ENCODE measurements at places on chromosomes 7 and 10. TPM values are rescaled to one million over a fixed set of nuclear protein-coding genes. Genes with fewer than 3 reads are reported as not detected.

The CALHM1 gene
- total RNA-seq: not detected

DNA sequence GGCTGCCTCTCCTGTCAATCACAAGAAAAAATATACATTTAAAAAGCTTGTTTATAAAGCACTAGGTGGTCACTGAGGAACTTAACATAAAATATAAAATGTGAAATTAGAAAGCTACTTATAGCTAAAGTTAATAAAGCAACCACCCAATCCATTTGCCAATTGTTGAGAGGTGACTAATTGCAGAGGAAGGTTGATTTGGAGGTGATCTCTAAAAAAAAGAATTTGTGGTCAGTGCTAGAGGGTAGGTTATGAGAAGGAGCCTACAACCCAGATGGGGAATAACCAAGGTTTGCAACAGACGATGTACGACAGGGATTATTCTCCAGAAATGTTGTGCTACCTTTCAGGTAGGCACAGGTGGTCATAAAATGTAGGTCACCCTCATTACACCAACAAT, 444.2 kb upstream of the C7orf33 start:
- no peaks in the 10 kb centered on the region for H3K36me3 ChIP-seq
- DNase-seq: no peak
- H3K27ac ChIP-seq: no peak overlapping the region
- H3K27me3 ChIP-seq: no peaks in the 10 kb centered on the region
- no peaks in the 10 kb centered on the region for H3K4me1 ChIP-seq

- no peak overlapping the region for H3K27ac ChIP-seq
- no peak for DNase-seq
- H3K4me1 ChIP-seq: no peaks in the 10 kb centered on the region
- no peaks in the 10 kb centered on the region for H3K36me3 ChIP-seq
- no peaks in the 10 kb centered on the region for H3K27me3 ChIP-seq
These were observed 23.1 kb downstream of the ADAMTS14 start for GRCh38 chr10:70695241-70696030.

The ZNF438 gene
- 2.6 TPM for total RNA-seq

DNA sequence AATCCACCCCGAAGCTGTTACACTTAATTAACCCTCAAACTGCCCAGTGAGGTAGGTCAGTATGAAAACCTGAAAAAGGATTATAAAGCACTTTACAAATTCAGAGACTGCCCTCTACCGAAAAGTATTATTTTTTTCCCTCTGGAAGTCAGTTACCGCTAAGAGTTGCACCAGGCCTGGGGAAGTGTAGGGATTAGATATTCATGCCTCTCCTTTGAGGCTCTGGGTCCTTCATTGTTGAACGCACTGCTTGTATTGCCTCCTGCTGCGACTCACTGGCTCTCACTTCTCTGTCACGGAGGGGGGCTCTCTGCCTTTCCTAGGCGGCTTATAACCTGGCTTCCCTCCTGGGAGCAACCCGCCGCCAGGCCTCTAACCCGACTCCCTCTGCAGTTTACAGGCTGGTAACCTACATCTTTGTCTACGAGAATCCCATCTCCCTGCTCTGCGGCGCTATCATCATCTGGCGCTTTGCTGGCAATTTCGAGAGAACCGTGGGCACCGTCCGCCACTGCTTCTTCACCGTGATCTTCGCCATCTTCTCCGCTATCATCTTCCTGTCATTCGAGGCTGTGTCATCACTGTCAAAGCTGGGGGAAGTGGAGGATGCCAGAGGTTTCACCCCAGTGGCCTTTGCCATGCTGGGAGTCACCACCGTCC, 2.7 kb downstream of the RHBDD2 start:
- peaks cover 60% of the 10 kb centered on the region for H3K36me3 ChIP-seq
- peak; percentile 88 for DNase-seq
- H3K27ac ChIP-seq: peak overlapping the region; percentile 10
- peaks cover 3% of the 10 kb centered on the region for H3K4me1 ChIP-seq
- H3K27me3 ChIP-seq: no peaks in the 10 kb centered on the region

The UPK3BL2 gene
- total RNA-seq: 9.8 TPM

DNA sequence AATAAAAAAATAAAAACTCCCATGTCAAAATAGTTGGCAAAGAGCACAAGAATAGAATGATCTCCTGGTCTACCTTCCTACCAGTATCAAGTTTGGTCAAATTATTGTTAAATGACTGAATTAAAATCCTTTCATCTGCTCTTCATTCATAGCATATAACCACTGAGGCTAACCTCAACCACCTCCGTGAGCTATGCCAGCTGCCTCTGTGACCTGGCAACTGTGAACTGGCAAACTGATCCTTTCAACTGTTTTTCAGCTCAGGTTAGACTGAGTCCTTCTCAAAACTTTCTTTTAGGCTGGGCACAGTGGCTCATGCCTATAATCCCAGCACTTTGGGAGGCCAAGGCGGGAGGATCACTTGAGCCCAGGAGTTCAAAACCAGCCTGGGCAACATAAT, 36.1 kb downstream of the NUDCD3 start:
- H3K36me3 ChIP-seq: peaks cover 40% of the 10 kb centered on the region
- H3K27ac ChIP-seq: no peak overlapping the region
- no peak overlapping the region for H3K4me3 ChIP-seq
- no peak for DNase-seq
- H3K27me3 ChIP-seq: no peaks in the 10 kb centered on the region
- no peaks in the 10 kb centered on the region for H3K4me1 ChIP-seq

- H3K27ac ChIP-seq: no peak overlapping the region
- no peak overlapping the region for H3K4me3 ChIP-seq
- no peaks in the 10 kb centered on the region for H3K4me1 ChIP-seq
- DNase-seq: peak; percentile 63
- no peaks in the 10 kb centered on the region for H3K27me3 ChIP-seq
These were observed 347.3 kb downstream of the ARL4A start for GRCh38 chr7:13034693-13035092.

DNA sequence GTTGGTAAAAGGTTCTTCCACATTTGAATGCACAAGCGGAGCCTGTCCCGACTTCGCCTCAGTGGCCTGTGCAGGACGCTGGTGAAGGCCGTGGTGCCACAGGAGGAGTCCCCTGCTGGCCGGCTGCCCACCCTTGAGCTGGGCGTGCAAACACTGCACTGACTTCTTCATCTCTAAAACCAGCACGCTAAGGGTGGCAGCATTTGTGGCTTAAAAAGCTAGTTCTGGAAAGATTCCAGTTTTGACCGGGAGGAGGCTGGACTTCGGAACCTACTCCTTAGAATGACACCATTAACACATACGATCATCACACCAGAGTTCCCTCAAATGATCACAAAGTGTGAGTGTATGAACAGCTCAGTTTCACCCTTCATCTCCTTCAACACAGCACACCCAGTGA, 102.4 kb downstream of the SMURF1 start:
- H3K36me3 ChIP-seq: peaks cover 89% of the 10 kb centered on the region
- no peak overlapping the region for H3K4me3 ChIP-seq
- no peaks in the 10 kb centered on the region for H3K27me3 ChIP-seq
- no peaks in the 10 kb centered on the region for H3K4me1 ChIP-seq
- DNase-seq: no peak

GRCh38 chr7:26865094-26865388, 651 bp upstream of the SKAP2 start:
- no peaks in the 10 kb centered on the region for H3K4me1 ChIP-seq
- peaks cover 53% of the 10 kb centered on the region for H3K27me3 ChIP-seq
- no peak for DNase-seq
- peak overlapping the region; percentile 39 for H3K27ac ChIP-seq

- no peak overlapping the region for H3K4me3 ChIP-seq
- DNase-seq: no peak
- H3K4me1 ChIP-seq: no peaks in the 10 kb centered on the region
- no peaks in the 10 kb centered on the region for H3K27me3 ChIP-seq
These were observed 21.2 kb downstream of the CYP17A1 start for GRCh38 chr10:102815790-102816549.

The TMEM120A gene
- 21.2 TPM for total RNA-seq

- no peak for DNase-seq
- H3K4me3 ChIP-seq: no peak overlapping the region
- no peaks in the 10 kb centered on the region for H3K27me3 ChIP-seq
These were observed 20.8 kb upstream of the OR6B1 start for GRCh38 chr7:143979359-143979758.

The AKR1B15 gene
- not detected for total RNA-seq

GRCh38 chr10:119859420-119860258, 13.0 kb downstream of the MCMBP start:
- DNase-seq: no peak
- peaks cover 63% of the 10 kb centered on the region for H3K36me3 ChIP-seq
- H3K4me3 ChIP-seq: no peak overlapping the region
- no peaks in the 10 kb centered on the region for H3K27me3 ChIP-seq
- no peaks in the 10 kb centered on the region for H3K4me1 ChIP-seq

DNA sequence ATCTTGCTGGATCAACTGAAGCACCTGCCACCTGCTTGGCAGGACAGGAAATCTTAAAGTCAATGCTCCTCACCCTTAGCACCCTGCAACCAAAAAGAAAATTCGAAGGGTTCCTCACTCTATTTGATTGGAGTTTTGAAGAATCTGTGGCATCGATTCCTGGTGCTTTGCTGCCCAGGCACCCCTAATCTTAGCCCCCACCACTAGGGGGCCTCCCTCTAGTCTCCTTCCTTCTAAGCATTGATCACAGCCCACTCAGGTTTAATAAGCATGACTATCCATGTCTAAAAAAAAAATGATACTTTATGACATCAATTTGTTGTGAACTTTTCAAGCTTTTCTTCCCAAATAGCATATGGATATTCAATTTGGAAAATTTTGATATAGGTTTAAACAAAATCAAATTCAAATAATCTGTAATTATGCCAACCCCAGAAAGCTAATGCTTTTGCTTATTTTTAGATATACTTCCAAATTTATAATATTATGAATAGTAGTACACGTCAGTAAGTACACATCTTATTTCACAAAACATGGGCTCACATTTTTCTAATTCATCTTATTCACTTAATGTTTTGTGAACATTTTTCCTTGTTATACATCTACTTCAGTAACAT, 45.3 kb downstream of the NRG3 start:
- no peak overlapping the region for H3K27ac ChIP-seq
- no peaks in the 10 kb centered on the region for H3K36me3 ChIP-seq
- peak; percentile 74 for DNase-seq
- peaks cover 3% of the 10 kb centered on the region for H3K4me1 ChIP-seq
- no peaks in the 10 kb centered on the region for H3K27me3 ChIP-seq

DNA sequence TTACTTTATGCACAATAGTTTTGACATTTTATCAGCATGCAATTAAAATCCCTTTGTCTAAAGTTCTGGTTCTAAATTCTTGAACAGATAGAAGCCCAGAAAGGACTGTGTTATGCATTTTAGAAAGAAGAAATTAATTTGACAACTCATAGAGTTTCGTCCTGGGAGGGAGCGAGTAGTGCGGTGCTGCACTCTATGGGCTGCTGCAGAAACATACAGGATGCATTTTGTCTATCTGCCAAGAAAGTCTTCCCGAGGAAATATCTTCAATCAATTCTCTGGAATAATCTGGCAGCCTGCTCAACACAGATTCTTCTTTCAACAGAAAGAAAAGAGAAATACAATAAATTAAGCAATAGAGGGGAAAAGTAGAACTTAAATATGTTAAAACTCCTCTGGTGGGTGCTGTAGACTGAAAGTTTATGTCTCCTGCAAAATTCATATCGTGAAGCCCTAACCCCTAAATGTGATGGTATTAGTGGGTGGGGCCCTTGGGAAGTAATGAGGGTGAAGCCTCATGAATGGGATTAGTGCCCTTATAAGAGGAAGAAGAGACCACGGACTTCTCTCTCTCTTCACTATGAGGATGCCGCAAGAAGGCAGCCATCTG, 39.0 kb upstream of the IFRD1 start:
- H3K4me3 ChIP-seq: no peak overlapping the region
- H3K27me3 ChIP-seq: no peaks in the 10 kb centered on the region
- no peak overlapping the region for H3K27ac ChIP-seq
- no peaks in the 10 kb centered on the region for H3K36me3 ChIP-seq
- DNase-seq: no peak
- peaks cover 3% of the 10 kb centered on the region for H3K4me1 ChIP-seq

The CLCN1 gene
- not detected for total RNA-seq

The ZNF365 gene
- total RNA-seq: 0.07 TPM

DNA sequence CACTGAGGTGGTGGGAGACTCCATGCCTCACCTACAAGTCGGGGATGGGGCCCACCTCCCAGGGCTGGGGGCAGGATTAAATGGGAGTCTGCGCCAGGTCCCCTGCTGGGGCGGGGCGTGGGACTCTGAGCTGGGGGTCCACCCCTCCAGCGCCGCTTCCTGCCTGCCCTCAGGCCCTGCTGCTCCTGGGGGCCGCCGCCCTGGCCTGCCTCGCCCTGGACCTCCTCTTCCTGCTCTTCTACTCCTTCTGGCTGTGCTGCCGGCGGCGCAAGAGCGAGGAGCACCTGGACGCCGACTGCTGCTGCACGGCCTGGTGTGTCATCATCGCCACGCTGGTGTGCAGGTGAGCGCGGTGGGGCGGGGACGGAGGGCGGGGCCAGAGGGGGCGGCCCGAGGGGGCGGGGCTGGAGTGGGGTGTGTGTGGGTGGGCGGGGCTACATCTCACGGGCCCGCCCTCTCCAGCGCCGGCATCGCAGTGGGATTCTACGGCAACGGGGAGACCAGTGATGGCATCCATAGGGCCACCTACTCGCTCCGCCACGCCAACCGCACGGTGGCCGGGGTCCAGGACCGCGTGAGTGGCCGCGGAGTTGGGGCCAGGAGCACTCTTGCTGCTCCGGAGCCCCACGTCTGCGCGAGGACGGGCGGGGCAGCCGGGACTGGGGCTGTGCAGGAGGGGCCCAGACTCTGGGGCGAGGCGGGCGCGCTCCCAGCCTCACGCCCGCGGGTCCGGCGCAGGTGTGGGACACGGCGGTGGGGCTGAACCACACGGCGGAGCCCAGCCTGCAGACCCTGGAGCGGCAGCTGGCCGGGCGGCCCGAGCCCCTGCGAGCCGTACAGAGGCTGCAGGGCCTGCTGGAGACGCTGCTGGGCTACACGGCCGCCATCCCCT, 15.1 kb downstream of the TTYH3 start:
- no peaks in the 10 kb centered on the region for H3K27me3 ChIP-seq
- H3K27ac ChIP-seq: no peak overlapping the region
- DNase-seq: peak; percentile 94
- peaks cover 20% of the 10 kb centered on the region for H3K36me3 ChIP-seq
- no peak overlapping the region for H3K4me3 ChIP-seq

The ZCCHC24 gene
- 7.6 TPM for total RNA-seq

DNA sequence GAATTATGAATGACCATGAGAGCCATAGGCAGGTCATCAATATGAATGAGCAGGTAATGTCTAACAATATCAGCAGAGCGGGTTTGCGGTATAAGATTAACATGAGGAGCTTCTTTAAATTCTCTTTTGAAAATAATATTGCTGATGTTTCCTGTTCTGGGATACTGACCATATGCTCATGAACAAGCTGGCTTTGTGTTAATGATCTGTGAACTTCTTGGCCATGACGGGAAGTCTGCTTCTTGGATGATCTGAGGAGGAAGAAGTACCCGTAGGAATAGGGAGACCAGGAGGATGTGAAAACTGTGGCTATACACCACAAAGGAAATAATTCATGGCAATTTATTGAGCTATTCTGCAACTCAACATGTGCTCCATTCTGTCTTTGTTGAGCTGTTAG, 38.6 kb downstream of the ITGA8 start:
- no peak overlapping the region for H3K4me3 ChIP-seq
- no peaks in the 10 kb centered on the region for H3K4me1 ChIP-seq
- DNase-seq: no peak
- H3K27me3 ChIP-seq: no peaks in the 10 kb centered on the region
- no peak overlapping the region for H3K27ac ChIP-seq
